ENCODE measurements at places on chromosomes 3 and 15.

DNA sequence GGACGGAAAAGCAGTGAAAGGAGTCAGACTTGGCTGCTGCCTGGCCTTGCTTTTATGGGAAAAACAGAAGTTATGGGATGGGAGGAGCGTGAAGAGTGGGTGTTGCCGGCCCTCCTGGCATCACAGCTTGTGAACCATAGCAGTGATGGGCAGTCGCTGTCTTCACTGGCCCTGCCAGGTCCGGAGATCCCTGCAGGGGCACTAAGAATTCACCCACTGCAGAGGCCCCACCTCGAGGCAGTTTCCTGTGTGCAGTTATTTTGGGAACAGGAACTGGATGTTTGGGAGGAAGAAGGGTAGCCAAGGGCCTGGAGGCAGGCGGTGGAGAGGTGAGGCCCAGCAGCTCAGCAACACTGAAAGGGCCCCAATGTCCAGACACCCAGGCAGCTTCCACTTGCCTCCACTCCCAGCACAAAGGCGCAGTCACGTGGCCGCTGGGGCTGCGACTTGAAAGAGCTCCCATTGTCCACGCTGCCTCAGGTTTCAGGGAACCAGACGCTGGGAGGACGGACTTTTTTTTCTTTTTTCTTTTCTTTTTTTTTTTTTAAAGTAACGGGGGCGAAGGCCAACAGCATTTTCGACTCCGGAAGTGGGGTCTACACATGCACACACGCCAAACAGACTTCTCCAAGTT is 255.6 kb downstream of the ZNF621 start:
- no peak for DNase-seq

GRCh38 chr3:99929745-99930139 is 112.1 kb downstream of the CMSS1 start:
- DNase-seq: no peak

- no peak for DNase-seq
Measured at GRCh38 chr3:50806031-50806430, 131.3 kb downstream of the DOCK3 start.

DNA sequence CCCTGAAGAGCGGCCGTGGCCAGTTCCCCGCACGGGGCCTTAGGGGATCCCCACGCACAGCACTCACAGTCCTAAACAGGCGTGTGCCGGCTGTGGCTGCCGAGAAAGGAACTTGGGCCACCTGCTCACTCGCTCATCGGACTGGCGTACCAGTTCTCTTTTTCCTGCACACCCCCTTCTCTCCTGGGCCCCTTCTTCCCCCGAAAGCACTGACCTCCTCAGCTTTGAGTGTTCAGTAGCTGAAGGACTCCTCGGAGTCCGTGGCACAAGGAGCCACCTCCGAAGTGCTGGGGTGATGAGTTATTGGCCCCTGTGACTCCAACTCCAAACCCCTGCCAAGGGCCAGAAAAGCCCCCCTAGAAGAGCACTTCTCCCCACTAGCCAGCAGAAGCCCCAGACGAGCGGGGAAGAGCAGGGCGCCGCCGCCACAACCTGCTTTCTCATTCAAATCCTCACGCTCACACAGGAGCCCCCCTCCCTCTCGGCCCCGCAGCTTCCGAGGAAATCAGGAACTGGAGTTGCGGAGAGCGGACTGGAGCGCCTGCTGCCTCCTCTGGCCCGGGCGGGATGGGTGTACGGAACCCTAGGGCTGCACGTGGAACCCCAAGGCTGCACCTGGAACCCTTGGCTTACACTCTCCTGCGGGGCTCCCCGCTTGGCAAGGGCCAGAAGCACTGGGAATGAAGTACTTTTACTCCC is at the start of gene PLCH1:
Gene PLCH1, minus strand, starts transcription at position 446 of the 699 bp plus-strand sequence. CDS start 40,847 bp downstream, outside the sequence.
- DNase-seq: no peak

GRCh38 chr3:117548600-117548999 is 839.0 kb downstream of the TUSC7 start:
- DNase-seq: no peak

DNA sequence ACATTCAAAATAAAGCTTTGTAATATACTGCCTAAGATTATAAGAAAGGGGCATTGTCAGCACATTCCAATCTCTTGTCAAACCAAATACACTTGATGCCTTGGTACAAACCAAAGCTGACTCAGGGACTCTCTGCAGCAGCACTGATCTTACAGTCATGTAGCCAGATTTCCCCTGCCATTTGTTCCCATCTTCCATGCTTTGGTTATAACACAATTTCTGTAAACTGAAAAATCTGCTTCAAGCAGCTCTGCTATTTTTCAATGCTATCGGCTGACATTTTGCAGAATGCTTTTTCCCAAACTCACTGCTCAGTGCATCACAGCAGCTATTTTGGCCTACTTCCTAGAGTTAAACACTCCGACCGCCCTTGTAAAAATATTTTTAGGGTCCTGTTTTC is 18.2 kb downstream of the PLOD2 start:
- DNase-seq: no peak

DNA sequence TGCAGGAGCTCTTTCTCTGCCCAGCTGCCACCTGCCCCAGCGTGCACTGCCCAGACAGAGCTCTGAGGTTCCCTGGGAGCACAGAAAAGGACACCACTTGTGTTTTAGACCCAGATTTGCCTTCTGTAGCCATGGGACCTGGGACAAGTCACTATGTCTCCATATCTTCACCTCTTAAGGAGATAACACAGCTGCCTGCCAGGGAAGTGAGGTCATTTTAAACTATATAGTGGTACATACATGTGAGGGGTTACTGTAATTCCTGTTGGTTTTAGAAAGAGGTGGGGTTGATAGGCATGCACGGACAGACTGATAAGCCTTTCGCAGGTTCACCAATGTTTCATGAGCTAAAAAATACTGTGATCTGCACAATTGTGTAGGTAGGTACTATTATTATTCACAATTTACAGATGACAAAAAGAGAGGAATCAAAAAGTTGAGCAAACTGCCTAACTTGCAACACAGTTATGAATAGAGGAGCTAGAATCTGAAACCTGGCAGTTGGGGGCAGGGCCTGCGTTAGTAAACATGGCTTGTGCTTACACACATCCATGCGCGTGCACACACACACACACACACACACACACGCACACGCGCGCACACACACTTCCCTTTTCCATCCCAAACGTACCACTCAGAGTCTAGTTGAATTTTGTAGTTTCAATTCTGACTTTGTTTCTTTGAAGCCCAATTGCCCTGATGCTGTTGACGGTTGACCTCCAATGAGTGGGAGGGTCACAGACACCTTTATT is 193.6 kb downstream of the FAM43A start:
- no peak for DNase-seq

DNA sequence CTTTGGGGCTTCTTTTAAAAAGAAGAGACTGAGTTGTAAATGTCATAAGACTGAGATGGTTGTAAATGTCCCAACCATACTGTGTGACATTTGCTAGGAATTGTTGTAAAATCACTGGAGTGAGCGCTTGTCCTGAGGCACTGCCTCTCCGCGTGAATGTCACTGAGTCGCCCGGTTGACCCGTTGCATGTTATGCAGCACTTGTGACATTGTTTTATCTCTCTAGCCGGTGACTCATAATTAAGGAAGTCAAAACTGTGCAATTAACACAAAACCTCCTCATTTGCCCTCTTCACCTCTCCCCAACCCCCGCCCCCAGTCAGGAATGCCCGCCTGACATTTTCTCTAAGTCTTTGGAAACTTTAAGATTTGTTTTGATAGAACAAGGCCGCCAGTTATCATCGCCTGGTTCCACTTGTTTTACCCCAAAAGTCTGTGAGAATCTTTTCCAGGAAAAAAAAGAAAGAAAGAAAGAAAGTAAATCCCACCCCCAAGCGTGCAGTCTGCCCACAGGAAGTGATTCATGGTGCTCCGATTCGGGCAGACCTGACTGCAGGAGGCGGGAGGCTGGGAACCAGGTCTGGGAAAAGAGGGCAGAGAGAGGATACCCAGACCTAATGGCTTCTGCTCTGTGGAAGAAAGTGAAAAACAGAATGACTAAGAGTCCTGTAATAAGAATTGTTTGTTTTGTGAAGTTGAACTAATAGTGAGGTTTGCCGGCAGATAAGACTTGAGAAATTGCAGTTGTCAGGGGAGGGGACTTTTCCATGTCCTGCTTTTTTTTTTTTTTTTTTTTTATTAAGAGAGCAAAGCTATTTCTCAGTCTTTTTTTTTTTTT is 84.8 kb downstream of the SMAD3 start:
- no peak for DNase-seq

- DNase-seq: no peak
Measured at GRCh38 chr3:126479642-126480041, 4.0 kb upstream of the ZXDC start.

DNA sequence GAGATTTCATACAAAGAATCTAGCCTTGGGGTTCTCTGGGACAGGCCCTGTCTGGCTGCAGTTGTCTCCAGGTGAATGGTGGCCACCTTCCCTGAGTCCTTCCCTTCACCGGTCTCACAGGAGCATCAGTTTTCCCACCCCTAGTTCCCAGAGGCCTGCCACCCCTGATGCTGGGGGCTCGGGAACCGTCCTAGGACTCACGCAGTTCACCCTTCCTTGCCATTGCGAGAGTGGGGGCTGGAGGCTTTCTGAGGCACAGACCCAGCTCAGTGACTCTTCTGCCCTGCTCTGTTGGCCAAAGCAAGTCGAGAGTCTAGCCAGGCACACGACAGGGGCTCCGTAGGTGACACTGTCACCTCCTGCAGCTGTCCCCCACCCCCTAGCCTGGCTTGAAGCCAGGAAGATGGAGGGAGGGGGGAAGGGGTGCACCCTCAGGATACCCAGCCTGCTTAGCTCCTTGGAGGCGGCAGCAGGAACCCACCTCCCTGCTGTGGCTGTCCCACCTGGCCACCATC is 130.3 kb downstream of the NUP210 start:
- DNase-seq: no peak

DNA sequence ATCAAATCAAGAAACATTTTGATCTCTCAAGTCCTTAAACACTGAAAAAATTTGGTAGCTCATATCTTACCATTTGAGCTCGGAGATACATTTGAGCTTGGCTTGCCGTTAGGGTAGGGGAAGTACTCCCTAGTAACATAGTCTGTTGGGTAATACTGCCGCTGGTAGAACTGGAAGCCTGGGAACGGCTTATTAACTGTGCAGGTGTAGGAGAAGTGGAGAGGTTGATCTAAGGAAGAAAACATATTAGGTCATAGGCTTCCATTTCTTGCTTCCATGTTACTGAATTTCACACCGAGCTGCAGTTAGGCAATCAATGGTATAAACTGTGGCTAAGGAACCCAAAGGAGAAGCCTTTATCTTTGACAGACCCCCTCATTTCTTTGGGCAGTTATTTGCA is 32.5 kb downstream of the PHC3 start:
- DNase-seq: no peak

Measured in stimulated activated CD8-positive, alpha-beta memory T cell treated with anti-CD3 and anti-CD28 coated beads, Interleukin-15, amount 100 ng/mL, for 1 hour (primary cell).